ENCODE measurements at places on chromosomes 6 and 20.

GRCh38 chr6:157953580-157954091, 28.0 kb upstream of the SYNJ2 start:
- no peak for DNase-seq

GRCh38 chr6:152571089-152571488, 66.1 kb downstream of the SYNE1 start:
- DNase-seq = no peak

- no peak for DNase-seq
These were observed 57.7 kb downstream of the PXDC1 start for GRCh38 chr6:3693831-3694230.

DNA sequence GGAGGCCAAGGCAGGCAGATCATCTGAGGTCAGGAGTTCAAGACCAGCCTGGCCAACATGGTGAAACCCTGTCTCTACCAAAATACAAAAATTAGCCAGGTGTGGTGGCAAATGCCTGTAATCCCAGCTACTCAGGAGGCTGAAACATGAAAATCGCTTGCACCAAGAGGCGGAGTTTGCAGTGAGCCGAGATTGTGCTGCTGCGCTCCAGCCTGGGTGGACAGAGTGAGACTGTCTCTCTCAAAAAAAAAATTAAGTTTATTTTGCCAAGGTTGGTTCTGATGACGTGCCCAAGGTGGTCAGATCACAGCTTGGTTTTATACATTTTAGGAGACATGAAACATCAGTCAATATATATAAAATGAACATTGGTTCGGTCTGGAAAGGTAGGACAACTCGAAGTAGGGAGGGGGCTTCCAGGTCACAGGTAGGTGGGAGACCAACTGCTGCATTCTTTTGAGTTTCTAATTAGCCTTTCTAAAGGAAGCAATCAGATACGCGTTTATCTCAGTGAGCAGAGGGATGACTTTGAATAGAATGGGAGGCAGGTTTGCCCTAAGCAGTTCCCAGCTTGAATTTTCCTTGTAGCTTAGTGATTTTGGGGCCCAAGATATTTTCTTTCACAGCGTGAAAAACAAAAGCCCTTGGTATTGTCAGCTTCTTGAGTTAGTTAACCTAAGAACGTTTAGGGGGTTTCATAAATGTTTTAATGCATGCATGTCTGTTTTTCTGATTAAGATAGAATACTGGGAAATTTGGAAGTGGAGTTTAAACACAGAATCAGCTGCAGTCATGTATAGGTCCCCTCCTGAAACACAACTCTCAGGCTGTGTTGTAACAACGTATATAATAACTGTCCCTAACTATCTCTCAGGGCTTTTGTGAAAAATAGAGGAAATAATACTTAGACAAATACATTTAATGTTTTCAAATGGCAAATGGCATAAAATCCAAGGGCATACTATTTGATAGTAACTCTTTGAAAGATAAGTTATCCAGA, 16.7 kb downstream of the ACOT13 start:
- no peak for DNase-seq

DNA sequence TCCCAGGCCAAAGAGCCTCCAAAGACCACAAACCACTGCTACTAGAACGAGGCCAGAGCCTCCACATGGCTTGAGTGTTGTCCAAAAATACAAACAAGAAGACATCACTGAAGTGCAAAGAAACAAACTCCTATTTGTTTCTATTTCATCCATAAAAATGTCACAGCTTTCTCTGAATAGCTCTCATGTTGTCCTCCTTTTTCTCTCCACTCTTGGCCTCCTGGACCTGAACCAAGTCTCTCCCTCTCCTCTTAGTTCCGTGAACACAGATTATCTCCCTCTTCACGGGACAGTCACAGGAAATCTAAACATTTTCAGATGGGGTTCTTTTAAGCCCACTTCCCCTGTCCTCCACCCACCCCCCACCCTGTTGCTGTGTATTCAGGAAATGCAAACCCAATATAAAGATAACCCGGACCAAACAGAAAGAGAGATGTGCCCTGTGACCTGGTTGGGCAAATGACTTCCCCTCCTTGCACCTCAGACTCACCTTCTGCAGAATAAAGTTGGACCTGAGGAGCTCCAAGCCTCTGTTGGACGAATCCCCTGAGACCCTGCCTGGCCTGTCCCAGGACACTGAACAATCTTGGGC, 75.8 kb upstream of the MRPS10 start:
- peak; percentile 13 for DNase-seq

- DNase-seq = no peak
These were observed 1391.0 kb upstream of the ADGRB3 start for GRCh38 chr6:67244037-67244436.

DNA sequence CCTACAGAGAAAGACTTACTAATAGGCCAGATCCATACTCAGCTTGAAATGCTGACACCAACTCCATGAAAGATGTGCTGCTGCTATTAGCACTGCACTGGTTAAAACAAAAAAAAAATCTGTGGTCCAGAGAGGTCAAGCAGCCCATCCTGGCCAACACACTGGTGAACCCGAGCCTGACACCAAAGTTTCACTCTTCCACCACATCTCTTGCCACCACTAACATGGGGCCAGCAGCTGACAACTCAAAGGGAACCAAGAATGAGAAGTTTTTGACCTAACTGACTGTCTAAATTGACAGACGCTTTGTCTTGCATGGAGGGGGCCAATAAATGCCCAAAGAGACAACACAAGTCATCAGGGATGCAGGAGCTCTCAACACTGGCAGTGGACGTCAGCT, 5.4 kb downstream of the CLIC5 start:
- no peak for DNase-seq

DNA sequence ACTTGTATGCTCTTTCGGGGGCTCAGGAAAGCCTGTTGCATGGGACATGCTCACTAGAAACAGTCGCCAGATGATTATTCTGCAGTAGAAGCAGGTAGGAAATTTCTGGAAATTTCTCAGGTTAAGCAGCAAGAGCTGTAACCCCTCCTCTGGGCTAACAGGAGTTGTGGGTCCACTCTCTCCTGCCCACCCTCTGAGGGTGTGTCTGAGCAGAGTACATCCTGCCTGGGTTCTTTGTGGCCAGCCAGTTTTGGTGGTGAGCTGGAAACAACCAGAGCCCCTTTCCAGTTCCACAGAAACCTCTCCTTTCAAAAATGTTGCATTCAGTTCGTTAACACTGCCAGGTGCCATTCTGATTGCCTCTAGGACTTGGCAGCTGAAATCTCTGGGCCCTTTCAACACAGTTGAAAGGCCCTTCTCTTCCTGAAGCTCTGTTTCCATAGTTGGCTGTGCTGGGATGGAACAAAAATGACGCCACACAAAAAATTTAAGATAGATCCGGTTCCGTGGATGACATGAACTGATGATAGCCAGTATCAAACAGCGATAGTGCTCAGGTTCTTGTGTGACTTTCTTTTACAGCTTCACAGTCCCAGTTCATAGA, 38.5 kb downstream of the PLCG1 start:
- DNase-seq = no peak

GRCh38 chr6:158803733-158804143, 15.4 kb downstream of the EZR start:
- DNase-seq = peak; percentile 58

- no peak for DNase-seq
These were observed 117.4 kb upstream of the PROKR2 start for GRCh38 chr20:5434116-5434515.

DNA sequence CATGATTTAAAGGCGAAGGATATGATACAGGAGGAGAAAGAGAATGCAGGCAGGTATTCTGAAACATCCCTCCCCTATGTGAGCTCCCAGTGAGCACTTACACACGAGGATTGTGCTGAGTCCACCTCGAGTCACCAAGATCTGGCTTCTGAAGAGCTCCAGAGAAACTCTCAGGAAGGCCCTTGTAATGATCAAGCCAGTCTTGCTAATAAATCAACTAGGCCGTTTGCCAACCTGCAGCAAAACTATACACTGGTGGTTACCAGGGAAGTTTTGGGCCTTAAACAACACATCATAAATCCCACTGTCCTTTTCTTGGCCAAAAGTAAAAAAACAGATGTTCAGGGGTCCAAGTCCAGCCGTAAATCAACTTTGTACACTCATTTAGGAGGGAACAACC, 79.2 kb downstream of the STXBP5 start:
- DNase-seq = no peak

DNA sequence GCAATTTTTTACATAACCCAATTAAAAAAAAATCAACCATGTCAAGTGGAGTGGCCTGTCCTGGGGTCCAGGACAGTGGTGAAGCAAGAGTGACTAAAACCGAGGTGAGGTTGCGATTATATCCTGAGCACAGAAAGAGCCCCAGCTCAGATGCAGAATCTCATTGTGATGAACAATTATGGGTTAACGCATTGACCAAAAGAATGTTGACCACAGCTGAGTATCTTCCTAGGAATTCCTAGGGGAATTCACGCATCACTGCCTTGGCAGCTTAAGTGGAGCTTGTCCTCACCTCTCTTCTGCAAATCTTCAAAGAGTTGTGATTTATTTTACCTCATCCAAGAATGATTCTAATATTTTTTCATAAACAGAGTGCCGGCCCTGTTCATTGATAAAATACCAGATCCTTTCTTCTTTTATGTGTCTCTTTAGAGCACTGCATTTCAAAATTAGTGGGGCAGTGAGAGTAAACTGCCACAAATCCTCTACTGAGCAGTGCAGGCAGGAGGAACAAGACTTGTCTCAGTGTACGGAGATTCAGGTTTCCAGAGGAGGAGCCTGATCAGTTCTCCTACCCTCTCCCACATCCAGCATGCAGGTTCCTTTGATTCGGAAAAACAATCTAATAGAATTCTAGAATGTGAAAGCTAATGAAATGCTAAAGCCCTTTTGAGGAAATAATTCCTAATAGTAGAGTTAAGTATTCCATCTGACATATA, 60.1 kb upstream of the ZNF184 start:
- no peak for DNase-seq

- no peak for DNase-seq
These were observed 1.3 kb downstream of the CD24 start for GRCh38 chr6:106973018-106973835.

DNA sequence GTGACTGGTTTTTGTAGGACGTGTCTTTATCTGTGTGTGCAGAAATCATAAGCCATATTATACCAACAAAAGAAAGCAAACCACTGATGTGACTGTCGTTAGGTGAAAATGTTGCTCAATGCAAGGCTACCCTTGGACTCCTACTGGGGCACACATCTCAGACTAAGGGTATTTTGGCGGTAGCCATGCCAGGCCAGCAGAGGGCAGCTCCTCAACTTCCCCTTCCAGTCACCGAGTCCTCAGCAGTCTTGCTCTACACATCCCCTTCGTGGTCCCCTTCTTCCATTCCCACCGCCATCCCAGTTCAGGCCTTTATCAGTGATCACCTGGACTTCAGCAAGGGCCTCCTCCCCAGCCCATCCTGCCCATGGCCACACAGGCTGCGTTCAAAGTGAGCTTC, 113.7 kb upstream of the GGTLC1 start:
- DNase-seq = peak; percentile 25

- DNase-seq = no peak
These were observed 40.5 kb upstream of the FRMD1 start for GRCh38 chr6:168119539-168119938.

DNA sequence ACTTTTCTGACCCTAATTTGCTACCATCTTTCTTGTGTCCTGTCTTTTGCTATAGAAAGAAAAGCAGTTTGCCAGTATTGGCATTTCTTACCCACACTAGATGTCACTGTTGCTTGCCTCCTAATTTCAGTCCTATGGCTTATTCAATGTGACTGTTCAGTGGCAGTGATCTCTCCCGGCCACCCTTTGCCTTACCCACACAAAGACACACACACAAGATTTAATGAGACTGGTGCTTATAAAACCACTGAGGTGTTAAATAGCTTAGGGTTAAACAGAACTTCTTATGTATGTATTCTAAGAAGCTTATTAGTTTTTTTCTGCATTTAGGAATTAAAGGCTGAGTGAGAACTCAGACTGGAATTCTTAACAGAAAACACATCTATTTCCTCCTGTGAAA, 233.6 kb upstream of the ASCC3 start:
- DNase-seq = no peak

- DNase-seq = no peak
These were observed 103.0 kb downstream of the DLL1 start for GRCh38 chr6:170187669-170188566.

GRCh38 chr6:155219858-155220301, 43.9 kb upstream of the CLDN20 start:
- no peak for DNase-seq

DNA sequence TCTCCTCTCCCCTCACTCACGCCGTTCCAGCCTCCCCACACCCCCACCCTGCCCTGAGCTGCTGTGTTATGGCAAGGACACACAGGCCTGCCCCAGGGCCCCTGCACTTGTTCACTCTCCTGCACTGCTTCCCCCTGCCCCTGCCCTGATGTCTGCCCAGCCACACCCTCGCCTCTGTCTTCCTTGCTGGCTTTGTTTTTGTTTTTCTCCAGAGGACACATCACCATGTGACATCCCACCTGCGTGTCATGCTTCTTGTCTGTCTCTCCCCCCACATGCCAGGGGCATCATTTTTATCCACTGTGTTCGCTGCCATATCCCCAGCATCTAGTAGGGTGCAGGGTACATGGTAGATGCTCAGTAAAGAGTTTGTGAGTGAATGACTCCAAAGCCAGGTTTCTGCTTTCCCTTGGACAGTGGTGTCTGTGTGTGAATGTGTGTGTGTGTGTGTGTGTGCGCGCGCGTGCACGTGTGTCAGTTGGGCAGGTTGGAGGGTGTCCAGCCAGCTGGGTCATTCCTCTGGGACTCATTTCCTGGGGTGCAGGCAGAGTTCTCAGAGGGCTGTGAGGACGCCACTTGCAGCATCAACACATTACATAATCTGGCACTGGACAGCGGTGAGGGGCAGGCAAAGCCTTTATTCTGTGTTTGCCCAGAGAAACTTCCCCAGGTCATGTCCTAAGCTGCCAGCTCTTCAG, 60.6 kb downstream of the STK35 start:
- no peak for DNase-seq

DNA sequence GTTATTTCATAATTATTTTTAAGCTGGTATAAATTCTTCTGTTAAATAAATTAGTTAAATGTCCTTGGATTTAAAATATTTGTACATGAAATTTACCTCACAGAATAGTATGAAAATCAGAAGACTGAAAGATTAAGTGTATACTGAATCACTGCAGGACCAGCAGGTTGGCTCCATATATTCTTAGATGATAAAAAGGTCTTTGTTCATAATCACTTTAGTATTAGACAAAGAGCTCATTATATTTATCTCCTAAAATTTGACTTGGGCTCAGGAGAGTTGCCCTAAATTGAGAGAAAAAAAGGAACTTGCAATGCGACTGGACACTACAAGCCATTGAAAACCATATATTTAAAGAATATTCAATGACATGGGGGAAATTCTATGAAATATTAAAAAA, 766.4 kb upstream of the CITED2 start:
- no peak for DNase-seq

GRCh38 chr6:13435477-13436246, 51.7 kb downstream of the GFOD1 start:
- DNase-seq = no peak

DNA sequence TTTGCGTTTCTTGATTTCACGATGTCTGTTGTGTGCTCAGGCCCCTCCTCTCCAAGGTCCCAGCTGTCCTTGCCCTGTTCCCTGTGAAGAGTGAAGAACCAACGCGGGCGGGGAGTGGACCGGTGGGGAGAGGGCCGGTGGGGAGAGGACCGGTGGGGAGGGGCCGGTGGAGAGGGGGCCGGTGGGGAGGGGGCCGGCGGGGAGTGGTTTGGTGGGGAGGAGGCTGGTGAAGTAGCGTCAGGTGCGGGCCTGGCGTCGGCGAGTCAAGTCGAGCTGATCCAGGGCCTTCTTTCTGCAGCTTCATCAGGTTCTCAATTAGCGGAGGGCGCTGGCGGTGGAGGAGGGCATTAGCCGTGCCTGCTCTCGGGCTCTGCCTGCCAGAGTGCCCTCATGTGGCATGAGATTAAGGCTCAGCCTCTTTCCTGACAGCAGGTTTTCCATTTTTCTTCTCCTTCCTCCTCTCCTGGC, 21.2 kb upstream of the BHLHE23 start:
- no peak for DNase-seq

- DNase-seq = no peak
These were observed 107.5 kb downstream of the RALGAPA2 start for GRCh38 chr20:20604907-20605306.
